Activated CD4-positive, CD25-positive, alpha-beta regulatory T cell (primary cell): ENCODE measurements at places on chromosomes 11 and 22.

DNA sequence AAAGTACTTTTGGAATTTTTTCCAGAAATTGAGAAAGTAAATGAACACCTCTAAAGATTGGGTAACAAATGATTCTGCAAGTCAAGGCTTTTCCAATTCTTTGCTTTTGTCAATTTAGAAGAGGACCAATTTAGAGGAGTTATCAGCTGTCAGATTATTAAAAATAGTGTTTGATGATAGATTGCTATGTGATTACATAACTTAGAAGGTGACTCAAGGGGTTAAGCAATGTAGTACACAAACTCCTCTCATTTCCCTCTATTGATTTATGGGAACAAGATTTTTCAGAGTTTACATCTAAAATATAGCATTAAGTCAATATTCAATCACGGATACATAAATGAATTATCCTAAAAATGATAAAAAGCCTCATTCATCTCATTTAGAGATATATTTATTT is 70.3 kb downstream of the INSC start:
- DNase-seq = no peak

- DNase-seq = no peak
Measured at GRCh38 chr22:35065796-35066218, at the start of gene ISX. Gene ISX, plus strand, starts transcription at chr22:35066158. Its CDS starts 930 bp downstream, at chr22:35067088.

DNA sequence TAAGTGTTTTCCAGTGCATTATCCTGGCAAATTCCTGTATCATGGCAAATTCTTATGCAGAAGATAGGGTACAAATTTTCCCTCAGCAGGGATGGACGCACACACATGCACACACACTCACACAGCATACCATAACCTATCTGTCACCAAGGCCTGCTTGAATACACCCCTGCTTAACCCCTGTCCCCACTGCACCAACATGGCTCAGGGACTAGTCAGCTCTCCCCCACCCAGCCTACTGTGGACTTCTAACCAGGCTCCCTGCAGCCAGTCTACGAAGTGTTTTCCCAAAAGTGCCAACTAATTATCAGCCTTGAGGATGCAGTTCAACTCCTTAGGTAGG is 63.1 kb downstream of the RAB30 start:
- DNase-seq = no peak

DNA sequence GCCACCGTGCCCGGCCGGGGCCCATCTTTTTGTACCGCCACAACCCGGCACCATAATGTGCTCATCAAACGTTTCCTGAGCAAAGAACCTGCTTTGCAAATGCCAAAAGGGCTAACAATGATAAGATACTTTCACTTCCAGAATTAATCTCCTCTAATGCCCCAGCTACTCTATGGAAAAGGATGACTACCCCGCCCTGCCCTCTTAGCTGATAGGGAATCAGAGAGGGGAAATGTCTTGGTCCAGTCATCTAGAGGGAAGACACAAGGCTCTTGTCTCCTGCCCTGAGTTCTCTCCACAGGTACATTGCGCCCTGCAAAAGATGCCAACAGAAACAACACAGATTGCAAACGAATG is 586 bp downstream of the TTLL1 start:
- DNase-seq = no peak

DNA sequence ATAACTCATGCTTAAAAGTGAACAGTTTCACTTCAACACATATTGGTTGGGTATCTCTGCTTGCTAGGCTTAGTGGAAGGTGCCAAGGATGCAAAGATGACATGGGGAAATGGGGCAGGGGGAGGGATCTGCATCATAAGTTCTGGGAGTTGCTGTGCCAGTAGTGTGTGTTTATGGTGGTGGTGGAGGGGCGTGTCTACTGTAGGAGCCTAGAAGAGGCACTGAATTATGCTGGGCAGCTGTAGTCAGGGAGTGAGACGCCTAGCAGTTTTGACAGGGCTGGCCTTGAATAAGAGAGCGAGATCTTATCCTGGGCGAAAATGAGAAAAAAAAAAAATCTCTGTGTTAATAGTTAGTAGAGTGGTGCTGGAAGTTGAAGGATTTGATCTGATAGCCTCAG is 3.0 kb downstream of the ELMOD1 start:
- DNase-seq = no peak

- no peak for DNase-seq
Measured at GRCh38 chr22:50258361-50259292, 2.9 kb downstream of the MAPK12 start.

- DNase-seq = no peak
Measured at GRCh38 chr22:49113758-49114157, 713.9 kb downstream of the BRD1 start.

GRCh38 chr22:21095773-21096107 is 50.0 kb downstream of the LRRC74B start:
- DNase-seq = no peak
